Activated B cell treated with CpG ODN at 0.5 μM for 24 hours (primary cell): ENCODE measurements at places on chromosomes 12 and 14. TPM values are rescaled to one million over a fixed set of nuclear protein-coding genes. Genes with fewer than 3 reads are reported as not detected.

- no peak for DNase-seq
Observed at GRCh38 chr12:122394626-122395194, 27.8 kb downstream of the CLIP1 start.

DNA sequence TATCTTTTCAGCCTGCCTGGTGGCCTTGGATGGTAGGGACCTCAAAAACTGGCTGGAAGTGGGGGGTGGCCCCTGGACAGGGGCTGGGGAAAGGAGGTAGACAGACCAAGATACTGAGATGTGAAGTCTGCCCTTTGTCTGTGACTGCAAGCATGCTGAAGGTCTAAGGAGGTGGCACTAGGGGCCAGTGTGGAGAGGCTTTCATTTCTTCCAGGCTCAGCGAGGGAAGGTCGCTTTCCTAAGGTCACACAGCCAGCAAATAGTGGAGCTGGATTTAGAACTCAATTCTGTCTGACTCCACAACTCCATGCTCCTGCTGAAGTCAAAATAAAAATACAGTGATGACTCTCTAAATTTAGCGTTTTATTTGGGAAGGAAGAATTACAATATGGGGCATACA, 11.3 kb upstream of the PLBD2 start:
- DNase-seq: no peak

- DNase-seq: no peak
Observed at GRCh38 chr12:79266343-79267144, 402.0 kb downstream of the SYT1 start.

DNA sequence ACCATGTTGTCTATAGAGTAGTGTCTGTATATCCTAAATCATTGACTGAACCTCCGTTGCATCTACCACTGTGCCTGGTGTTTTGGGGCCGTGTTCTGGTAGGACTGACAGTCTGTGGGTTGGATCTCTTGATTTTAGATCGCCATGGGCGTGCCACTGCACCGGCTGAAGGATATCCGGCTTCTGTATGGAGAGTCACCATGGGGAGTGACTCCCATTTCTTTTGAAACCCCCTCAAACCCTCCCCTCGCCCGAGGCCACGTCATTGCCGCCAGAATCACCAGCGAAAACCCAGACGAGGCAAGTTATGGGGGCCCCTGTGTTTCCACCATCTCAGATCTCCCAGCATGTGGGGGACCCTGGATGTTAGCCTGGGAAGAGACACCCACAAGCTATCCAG, 69.1 kb downstream of the ACACB start:
- no peak for DNase-seq

DNA sequence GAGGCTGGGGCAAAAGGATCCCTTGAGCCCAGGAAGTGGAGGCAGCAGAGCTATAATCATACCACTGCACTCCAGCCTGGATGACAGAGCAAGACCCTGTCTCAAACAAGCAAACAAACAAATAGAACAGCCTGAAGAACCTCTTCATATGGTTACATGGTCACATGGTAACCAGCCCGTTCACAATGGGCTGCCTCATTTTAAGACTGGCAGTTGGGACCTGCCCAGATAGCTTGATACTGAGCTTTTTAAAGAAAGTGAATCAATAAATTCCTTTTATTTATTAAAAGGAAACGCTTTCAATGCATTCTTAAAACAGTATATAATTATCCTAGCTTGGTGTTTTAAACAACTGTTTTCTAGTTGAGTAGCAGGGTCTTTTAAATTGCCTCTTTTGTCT, 10.5 kb downstream of the MLXIP start:
- no peak for DNase-seq

DNA sequence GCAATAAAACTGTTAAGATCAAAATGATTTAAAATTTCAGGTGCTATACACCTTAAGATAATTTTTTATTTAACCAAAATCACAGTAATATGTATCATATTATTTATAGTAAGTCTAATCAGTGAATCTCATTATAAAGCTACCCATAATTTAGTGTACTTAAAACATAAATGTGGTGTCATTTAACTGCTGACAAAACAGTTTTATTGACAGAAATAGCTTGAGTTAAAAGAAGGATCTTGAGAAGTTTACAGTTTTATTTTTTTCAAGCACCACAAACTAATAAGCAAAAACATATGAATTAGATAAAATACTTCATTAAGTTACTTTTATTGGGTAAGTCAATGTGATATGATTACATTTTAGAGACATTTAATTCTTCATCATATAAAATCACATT, 400.4 kb downstream of the PRKD1 start:
- no peak for DNase-seq

DNA sequence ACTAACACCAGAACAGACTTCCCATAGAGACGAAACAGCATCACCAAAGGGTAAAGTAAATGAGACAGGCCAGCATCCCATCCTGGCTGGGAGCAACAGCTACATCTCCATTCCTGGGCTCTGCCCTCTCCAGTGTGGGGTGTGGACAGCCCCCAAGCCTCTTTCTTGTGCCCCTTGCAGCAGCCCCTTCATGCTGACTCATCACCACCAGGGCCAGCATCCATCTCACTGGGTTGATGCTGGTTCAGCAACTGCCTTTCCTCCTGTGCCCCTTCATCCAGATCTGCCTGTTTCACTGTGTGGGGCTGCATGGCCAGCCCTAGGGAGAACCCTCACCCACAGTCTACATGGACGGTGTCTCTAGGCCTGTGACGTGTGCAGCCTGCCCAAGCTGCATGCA, 569.1 kb upstream of the TBX3 start:
- no peak for DNase-seq

- no peak for DNase-seq
Observed at GRCh38 chr14:99968191-99968920, 96.9 kb upstream of the EVL start.

DNA sequence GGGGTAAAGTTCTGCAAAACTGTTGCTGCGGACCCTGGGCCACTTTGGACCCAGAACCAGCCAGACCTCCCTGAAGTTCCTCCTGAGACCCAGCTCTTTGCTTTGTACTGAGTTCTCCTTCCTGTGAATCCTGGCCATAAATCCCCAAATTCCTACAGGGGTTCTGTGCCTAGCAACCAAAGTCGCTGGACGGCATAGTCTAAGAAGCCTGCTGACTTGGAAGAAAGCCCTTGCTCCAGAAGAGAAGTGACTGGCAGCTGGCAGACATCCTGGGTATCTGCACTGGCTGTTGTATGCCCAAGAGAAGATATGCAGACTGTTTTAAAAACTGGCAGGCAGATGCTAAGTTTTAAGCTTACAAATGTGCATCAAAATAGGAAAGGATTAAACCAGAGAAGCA, 99.9 kb upstream of the SLC24A4 start:
- DNase-seq: no peak

DNA sequence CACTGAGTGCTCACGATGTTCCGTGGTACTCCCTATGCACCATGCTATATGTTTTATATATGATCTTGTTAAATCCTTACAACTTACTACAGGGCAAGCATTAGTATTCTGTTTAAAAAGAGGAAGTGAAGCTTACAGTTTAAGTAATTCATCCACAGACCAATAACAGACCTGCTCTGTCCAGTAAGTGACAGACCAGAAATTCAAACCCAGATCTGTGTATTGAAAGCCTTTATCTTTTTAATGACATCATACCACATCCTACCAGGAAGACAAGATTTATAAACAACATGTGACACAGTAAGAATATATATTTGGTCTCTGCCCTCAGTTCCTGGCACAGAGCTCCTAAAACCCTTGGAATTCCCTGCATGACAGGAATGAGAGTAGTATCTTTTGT, 206.5 kb downstream of the STXBP6 start:
- no peak for DNase-seq

DNA sequence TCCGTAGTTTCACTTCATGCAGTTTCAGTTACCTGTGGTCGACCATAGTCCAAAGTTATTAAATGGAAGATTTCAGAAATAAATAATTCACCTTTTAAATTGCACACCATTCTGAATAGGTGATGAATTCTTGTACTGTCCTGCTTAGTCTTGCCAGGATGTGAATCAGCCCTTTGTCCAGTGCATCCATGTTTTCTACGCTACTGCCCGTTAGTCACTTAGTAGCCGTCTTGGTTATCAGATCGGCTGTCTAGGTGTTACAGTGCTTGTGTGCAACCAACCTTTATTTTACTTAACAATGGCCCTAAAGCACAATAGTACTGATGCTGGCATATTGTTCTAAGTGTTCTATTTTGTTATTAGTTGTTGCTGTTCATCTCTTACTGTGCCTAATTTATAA, 146.7 kb downstream of the ACSS3 start:
- no peak for DNase-seq

DNA sequence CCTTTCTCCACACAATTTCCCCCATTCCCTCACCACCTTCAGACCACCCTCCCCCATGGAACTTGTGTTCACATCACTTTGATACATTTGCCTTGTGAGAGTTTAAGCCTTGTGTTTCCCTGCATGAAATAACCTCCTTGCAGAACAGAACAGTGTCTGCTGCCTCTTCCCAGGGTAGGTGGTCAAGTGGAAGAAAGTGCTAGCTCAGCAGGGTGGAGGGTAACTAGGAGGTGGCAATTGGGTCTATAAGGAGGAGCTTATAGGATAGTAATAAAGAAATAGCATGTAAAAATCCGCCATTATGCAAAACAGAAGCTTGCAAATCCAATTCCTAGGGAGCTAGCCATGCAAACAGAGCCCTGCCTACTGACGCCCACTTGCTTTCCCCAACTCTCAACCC, 13.9 kb upstream of the KRT8 start:
- no peak for DNase-seq

DNA sequence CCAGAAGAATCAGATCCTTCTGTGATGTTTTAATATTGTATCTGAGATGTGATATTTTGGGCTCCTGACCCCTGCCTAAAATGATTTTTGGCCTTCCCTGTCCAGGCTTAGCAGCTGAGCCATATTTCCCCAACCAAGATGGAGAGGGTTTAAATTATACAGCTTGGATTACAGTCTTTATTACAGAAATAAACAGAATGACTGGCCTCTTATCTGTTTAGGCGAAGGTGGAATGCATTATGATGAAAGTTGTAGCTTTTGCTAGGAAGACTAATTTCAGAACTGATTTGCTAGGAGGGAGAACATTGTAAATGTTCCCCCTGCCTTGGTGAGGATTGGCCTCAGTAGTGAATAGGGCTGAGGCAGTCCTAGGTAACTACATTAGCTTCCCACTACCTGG, 23.3 kb downstream of the BMAL2 start:
- DNase-seq: no peak

DNA sequence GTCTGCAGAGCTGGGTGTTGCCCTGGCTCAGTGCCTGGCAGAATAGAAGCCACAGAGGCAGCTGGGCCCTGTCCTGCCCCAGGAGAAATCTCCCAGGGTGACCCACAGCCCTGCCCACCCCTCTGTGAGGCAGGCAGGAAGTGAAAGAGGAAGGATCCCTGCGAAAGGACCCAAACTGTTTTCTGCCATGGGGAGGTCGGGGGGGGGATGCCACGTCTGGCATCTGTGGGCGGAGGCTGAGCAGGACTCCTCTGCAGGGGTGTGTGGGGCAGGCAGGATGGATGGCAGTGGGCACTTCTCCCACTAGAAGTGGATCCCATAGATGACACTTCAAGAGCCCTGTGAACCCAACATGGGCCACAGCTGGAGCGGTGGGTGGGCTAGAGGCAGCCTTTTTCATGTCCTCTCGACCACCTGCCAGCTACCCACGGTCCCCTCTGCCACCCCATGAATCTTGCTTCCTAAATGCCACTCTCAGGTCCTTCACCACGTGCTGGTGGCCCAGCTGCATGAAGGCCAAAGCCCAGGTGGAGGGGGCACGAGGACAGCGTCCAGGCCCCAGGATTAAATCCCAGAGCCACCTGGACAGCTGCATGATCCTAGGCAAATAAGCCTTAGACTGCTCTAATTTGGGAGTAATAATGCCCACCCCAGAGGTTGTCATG, 3.6 kb downstream of the PAPLN start:
- DNase-seq: peak; percentile 16

- no peak for DNase-seq
Observed at GRCh38 chr14:29799464-29800095, 128.1 kb downstream of the PRKD1 start.

GRCh38 chr14:44639781-44640385, 132.8 kb upstream of the FSCB start:
- no peak for DNase-seq

GRCh38 chr12:110858848-110859247, 12.1 kb downstream of the CCDC63 start:
- no peak for DNase-seq

DNA sequence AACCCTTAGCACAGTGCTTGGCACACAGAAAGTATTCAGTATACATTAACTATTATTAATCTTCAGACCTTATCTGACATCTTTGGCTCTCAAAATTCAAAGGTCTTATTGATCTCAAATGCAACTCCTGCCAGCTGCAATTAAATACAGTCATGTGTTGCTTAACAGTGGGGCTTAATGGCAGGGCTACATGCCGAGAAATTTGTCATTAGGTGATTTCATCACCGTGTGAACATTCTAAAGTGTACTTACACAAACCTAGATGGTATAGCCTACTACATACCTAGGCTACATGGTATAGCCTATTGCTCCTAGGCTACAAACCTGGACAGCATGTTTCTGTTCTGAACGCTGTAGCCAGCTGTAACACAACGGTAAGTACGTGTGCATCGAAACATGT, 156.3 kb upstream of the TMCC3 start:
- DNase-seq: no peak

GRCh38 chr14:67166450-67166853, 22.8 kb upstream of the GARIN2 start:
- DNase-seq: no peak

The CLEC2A gene
- total RNA-seq: not detected in 2 replicates

The SERPINA5 gene
- total RNA-seq: not detected in 2 replicates

The UNC79 gene
- total RNA-seq: 0.13 and 0.22 TPM in 2 replicates

The NEUROD4 gene
- not detected in 2 replicates for total RNA-seq

The SPX gene
- 0.18 and 0.54 TPM in 2 replicates for total RNA-seq

The OR4E2 gene
- not detected in 2 replicates for total RNA-seq

The IFNG-AS1 gene
- 2.0 and 3.2 TPM in 2 replicates for total RNA-seq

The KCNK13 gene
- total RNA-seq: not detected in 2 replicates

The C12orf54 gene
- not detected in 2 replicates for total RNA-seq

The TBPL2 gene
- total RNA-seq: not detected in 2 replicates

The BATF gene
- 160 and 171 TPM in 2 replicates for total RNA-seq

The DNAH10 gene
- total RNA-seq: 0.32 and 0.51 TPM in 2 replicates

The C14orf39 gene
- not detected in 2 replicates for total RNA-seq
